ENCODE measurements at places on chromosomes 16 and 17.

DNA sequence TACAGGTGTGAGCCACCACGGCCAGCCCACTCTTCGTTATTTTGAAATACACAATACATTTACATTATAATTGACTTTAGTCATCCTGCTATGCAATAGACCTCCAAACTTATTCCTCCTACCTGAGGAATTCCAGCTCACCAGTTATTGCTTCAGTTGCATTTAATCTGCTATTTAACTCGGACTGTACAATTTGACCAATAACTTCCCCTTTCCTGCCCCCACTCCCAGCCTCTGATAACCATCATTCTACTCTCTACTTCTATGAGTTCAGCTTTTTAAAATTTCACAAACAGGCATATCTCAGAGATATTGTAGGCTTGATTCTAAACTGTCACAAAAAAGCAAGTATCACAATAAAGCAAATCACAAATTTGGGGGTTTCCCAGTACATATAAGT lies 157.0 kb downstream of the COPRS start:
- DNase-seq, result no peak

GRCh38 chr17:15457723-15458094 lies 9.7 kb downstream of the CDRT4 start:
- DNase-seq, result no peak

DNA sequence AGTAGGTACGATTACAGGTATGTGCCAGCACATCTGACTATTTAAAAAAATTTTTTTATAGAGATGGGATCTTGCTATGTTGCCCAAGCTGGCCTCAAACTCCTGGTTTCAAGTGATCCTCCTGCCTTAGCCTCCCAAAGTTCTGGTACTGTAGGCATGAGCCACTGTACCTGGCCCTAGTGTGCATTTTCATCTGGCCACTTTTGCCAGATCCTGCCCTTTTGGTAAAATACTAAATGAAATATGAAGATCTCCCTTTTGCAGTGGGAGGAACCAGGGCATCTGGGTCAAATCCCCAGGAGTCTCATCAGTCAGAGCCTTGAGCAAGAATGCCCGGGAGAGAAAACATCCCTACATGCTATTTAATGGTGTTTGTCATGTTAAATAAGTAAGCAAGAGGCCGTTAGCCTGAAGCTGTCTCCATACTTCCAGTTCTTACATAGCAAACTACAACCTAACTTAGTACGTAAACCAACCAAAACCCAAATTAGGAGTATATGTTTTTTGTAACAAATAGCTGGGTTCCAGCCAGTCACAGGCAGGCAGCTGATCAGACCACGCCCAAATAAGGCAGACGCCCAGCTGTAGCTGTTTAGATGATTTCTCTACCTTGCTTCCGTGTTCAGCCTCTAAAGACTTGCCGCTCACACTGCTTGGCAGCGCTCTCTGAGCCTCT lies 46.5 kb upstream of the CLEC18A start:
- DNase-seq, result no peak

GRCh38 chr17:42125565-42125964 lies 3.0 kb downstream of the HSPB9 start:
- DNase-seq, result no peak

DNA sequence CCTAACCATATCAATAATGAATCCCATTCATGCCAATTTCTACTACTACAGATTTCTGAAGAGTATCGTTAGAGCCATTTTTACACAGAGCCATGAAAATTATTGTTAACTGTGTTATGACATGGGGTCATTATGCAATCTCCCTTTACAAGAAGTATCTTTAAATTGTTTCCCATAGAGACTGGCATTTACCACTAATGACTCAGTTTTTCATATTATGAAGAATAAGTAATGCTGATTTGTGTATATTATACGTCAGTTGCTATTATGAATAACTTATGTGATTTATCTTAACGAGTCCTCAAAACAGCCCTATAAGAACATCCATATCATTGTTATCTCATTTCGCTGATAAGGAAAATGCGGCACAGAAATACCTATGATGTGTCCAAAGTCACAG lies 173.8 kb downstream of the KCNJ2 start:
- DNase-seq, result no peak

DNA sequence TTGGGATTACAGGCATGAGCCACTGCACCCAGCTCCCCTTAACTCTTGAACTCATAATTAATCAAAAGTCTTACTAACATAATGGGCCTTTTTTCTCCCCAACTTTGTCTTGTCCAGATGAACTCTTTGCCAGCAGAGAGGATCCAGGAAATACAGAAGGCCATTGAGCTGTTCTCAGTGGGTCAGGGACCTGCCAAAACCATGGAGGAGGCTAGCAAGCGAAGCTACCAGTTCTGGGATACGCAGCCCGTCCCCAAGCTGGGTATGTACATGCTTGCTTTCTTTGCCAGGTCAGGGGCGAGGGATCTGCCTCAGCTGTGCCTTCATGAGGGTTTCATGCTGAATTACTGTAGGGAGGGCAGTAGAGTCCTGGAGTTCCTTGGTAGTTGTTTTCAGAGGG lies 25.3 kb downstream of the NMT1 start:
- DNase-seq, result no peak

DNA sequence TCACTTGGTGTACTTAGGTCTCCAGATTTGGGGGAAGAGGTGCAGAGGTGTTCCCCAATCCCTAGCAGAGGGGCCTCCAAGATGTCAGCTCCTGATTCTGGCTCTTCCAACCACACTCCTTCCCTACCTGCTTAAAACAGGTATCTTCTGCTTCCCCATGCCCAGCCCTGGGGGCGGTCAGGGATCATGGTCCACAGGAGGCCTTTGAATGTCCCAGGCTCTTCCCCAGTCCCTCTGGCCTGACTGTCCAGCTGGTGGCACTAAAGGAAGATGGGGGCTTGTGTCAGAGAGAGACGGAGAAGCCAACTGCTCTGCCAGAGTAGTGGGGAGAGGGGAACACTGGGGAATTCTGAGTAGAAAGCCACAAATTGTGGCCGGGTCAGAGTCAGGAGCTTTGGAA lies 3.8 kb downstream of the ARL4D start:
- DNase-seq, result no peak

- DNase-seq, result no peak
Observed at GRCh38 chr16:50967827-50968612, 183.1 kb downstream of the SALL1 start.

- DNase-seq, result no peak
Observed at GRCh38 chr17:42133461-42134041, 10.9 kb downstream of the HSPB9 start.

- no peak for DNase-seq
Observed at GRCh38 chr17:83192161-83192788, 112.9 kb downstream of the METRNL start.

GRCh38 chr16:80518436-80518835 lies 22.4 kb upstream of the DYNLRB2 start:
- no peak for DNase-seq

DNA sequence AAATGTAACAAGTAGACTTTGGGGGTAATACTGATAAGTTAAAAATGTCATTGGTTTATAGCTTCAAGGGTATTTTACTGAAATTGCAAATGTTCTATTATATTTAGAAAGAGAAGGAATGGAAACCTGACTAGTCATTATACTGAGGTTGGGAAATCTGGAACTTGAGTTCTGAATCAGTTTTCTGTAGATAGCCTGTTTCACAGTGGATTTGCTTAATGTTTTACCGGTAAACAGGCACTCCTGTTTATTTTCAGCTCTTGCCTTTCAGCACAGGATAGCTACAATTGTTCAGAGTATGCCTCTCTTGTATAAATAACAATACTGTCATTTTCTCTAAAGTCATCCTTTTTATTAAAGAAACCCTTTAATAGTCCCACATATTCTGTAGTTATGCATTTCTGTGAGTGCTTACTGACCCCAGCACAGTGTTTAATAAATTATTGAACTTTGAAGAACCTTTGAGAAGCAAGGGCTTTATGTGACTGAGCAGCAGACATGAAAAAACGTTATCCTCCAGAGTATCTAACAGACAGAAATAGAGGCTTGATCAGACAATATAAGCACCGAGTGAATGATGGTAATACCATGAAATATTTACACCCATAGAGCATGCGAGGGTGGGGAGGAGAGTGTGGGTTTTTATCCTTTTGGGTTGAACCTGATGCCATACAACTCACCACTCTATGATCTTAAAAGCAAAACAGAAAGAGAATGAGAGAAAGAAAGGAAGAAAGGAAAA lies 58.2 kb downstream of the FTO start:
- DNase-seq, result no peak

- DNase-seq, result no peak
Observed at GRCh38 chr16:57578521-57579360, 36.3 kb downstream of the ADGRG5 start.

- no peak for DNase-seq
Observed at GRCh38 chr17:77657839-77658238, 300.7 kb upstream of the TNRC6C start.

GRCh38 chr16:82043680-82044584 lies 8.9 kb downstream of the HSD17B2 start:
- DNase-seq, result no peak

- DNase-seq, result no peak
Observed at GRCh38 chr17:50681263-50682200, 26.2 kb downstream of the ANKRD40 start.

- no peak for DNase-seq
Observed at GRCh38 chr16:87496447-87496801, 3.6 kb upstream of the ZCCHC14 start.

GRCh38 chr16:78396673-78397072 lies 297.2 kb downstream of the WWOX start:
- no peak for DNase-seq

DNA sequence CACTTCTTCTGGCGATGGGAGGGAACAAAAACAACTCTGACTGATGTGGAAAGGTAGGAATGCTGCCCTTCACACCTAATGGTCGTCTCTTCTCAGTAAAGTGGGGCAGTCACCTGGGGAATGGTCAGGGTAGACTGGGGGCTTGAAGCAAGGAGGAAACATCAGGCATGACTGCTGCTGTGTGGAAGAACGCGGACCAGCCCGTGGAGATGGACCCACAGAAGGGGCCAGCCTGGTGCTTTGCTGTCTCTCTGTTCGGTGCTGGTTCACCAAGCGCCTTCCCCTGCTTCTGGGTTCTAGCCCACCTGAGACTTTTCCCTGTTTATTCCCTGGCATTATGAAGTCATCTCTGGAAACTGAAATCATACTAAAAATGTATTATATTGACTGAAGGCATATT lies 96.2 kb upstream of the DNAH17 start:
- DNase-seq, result no peak

- DNase-seq, result peak; percentile 10
Observed at GRCh38 chr17:36544044-36544306, 744 bp upstream of the GGNBP2 start.

- no peak for DNase-seq
Observed at GRCh38 chr17:73984941-73985340, 218.5 kb upstream of the RPL38 start.

- DNase-seq, result no peak
Observed at GRCh38 chr17:2943981-2944380, 119.4 kb downstream of the OR1D5 start.

DNA sequence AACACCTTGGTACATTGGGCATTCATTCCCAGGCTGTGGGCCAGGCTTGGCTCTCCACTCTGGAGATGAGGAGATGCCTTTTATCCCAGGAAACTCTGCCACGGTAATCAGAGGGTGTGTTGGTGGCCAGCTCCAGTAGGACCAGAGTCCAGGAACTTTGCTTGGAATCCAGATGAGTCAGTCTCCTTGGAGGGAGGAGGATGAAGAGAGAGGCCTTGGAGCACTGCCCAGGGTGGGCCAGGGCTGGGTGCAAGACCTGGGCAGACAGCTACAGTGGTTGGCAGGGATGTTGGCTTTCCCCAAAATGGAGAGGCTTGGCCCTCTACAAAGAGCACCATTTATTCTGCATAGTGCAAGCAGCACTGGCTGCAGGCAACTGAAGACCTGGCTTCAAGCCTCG lies 209.0 kb downstream of the RGS9 start:
- no peak for DNase-seq

Data from stimulated activated CD4-positive, alpha-beta T cell treated with anti-CD3 and anti-CD28 coated beads, Interleukin-4, amount 100 ng/mL, for 1 hour (primary cell).